Substantia nigra (tissue), 51 donors: ENCODE measurements at places on chromosomes 5 and 9.
A peak's percentile ranks its signal among the peaks of the same experiment; 100 is the strongest.

- DNase-seq = no peak
Measured at GRCh38 chr9:81293651-81294050, 395.7 kb downstream of the TLE1 start.

GRCh38 chr9:38332625-38333024, 59.9 kb upstream of the ALDH1B1 start:
- DNase-seq = no peak

DNA sequence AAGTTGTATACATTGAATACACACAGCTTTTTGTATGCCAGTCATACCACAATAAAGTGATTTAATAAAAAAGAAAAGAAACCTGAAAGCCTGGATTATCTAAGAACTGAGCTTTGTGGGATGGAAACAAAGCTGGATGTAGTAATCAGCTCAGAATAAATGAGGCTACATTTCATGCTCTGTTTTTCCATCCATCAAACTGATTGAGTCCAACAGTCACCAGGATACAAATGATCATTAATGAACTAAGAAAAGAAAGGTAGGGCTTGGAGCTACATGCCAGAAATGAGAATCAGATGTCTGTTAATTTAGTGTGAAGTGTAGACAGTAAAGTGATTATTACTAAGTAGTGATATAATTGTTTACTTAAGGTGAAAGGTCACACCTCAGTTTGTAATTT, 109.8 kb upstream of the TARS1 start:
- DNase-seq = no peak

- no peak for DNase-seq
Measured at GRCh38 chr5:54222336-54222735, 88.0 kb downstream of the ARL15 start.

DNA sequence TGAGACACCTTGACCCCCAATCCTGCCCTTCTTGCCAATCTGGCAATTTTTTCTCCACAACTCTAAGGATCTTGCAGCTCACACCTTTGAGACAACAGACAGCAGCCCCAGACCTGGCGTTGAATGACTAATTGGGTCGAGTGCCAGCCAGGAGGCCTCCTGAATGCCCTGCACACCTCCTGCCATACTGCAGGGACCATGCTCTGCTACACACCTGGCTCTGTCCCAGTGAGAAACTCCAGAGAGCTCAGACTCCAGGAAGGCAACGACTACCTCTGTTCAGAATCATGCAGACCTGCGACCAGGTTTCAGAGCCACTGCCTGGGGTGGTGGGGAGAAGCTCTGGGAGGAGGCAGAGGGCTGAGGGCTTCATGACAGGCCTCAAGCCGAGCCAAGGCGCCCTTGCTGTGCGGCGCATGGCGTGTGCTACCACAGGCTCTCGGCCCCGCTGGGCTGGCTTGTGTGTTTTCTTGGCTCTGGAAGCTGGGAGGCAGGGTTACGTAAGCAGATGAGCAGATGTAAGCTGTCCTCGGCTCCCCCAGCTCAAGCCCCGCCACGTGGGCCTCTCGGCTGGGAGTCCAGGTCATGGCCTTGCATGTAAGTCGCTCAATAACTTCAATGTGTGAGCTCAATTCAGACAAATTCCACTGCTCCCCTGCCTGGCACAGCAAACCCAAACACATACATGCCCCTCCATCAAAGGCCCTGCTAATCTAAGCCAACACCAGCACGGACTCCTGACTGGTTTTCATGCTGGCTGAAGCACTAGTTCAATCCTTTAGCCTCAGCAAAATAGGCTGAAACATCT, 27.5 kb downstream of the B4GALT1 start:
- DNase-seq = no peak

GRCh38 chr5:53974021-53974420, 336.4 kb downstream of the ARL15 start:
- no peak for DNase-seq

- no peak for DNase-seq
Measured at GRCh38 chr5:159630545-159630944, 285.7 kb upstream of the ADRA1B start.

DNA sequence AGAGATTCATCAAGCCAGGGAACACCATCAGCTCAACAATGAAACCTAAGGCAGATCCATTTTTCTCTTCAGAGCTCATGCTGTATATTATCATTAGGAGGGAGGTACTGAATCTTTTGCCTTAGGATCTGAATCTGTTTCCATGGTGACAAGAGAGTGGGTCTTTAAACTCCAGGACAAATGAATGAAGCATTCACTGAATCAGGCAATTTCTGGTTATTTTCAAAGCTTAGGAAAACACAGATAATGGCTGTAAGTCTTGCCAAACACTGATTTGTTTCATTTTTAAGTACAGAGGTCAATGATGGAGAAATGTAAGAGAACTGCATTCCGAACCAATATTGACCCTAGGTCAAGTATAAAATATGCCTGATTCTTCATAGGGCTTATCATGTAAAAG, 84.9 kb downstream of the GNA14 start:
- no peak for DNase-seq

- no peak for DNase-seq
Measured at GRCh38 chr9:126819482-126819881, 14.6 kb downstream of the ZBTB43 start.

GRCh38 chr9:28718226-28718625, 1144.9 kb upstream of the C9orf72 start:
- no peak for DNase-seq

- DNase-seq = no peak
Measured at GRCh38 chr5:97363577-97363976, 180.5 kb upstream of the RIOK2 start.

DNA sequence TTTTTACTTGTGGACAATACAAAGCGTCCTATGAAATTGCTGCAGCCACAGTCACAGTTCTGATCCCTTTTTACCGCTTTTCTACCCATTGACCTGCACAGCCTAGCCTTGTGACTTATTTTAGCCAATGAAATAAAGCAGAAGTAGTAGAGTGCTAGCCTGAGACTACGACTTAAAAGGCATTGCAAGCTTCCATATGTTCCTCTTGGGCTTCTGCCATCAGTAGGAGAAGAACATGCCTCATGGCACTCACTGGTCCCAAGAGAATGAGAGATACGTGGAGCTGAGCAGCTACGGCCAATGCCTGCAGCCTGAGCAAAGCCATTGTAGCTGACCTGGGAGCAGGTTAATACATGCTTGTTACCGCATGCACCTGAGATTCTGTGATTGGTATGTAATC, 416.6 kb upstream of the CLINT1 start:
- no peak for DNase-seq

DNA sequence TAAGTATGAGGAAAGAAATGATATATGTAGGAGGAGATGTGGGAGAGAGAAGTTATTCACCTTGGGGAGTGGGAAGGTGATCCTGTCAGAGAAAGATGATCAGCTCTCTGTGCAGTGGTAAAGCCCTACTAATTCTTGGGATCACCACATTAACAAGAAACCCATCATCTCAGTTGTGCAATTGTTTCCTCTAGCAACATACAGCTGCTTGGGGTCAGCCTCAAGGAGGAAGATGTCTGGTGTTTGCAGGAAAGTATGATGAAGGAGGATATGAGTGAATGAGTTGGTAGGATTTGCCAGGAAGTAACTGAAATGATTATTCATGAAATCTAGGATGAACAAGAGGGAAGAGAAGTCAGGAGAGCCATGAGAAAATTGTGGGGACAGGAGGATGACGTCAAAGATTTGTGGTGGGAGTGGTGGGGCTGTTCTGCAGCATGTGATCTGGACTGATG, 50.1 kb downstream of the TNFSF8 start:
- DNase-seq = no peak

DNA sequence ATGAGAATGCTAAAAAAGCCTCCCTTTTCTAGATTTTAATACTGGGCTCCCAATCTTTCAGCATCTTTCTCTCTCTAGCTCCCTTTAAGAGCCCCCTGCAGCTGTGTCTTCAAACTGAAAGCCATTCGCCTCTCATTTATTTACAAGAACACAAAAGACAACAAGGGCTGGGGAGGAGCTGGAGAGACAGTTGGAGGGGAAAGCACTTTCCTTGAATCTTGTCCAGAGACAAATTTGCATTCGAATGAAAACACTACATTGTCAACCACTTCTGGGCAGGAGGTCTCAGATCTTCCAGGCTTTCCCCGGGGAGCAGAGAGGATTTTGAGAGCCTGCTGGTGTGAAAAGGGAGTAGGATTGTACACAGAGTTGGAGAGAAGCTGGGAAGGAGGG, 518.3 kb downstream of the CTNND2 start:
- peak; percentile 77 for DNase-seq
